Stimulated activated naive B cell treated with anti-CD40 and anti-IgM and Interleukin-4, amounts not matched to agents 10 μg/mL and 1 μg/mL and 100 μg/mL, for 72 hours (primary cell): ENCODE measurements at places on chromosomes 7 and 10.

- DNase-seq = no peak
Measured at GRCh38 chr7:141671705-141672496, 30.1 kb downstream of the DENND11 start.

- no peak for DNase-seq
Measured at GRCh38 chr10:44307691-44308090, 77.2 kb downstream of the CXCL12 start.

DNA sequence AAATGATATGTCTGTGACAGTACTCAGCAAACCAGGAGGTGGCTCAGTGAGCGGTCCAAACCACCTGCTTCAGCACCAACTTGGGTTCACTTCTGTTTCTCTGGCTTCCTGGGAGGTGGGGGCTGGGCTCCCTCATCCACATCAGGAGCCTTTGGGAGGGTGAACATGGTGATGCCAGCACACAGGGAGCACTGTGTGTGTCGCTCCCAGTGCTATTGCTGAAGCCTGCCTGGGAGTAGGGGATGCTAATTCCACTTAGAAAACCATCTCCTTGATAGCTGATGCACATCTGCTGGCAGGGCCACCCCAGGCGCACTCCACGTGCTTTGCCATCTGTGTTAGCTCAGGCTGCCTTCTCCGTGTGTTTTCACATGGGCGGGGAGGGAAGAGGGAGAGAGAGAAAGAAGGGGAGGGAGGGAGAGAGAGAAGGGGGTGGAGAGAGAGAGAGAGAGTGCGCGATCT is 58.0 kb downstream of the RAMP3 start:
- DNase-seq = no peak

DNA sequence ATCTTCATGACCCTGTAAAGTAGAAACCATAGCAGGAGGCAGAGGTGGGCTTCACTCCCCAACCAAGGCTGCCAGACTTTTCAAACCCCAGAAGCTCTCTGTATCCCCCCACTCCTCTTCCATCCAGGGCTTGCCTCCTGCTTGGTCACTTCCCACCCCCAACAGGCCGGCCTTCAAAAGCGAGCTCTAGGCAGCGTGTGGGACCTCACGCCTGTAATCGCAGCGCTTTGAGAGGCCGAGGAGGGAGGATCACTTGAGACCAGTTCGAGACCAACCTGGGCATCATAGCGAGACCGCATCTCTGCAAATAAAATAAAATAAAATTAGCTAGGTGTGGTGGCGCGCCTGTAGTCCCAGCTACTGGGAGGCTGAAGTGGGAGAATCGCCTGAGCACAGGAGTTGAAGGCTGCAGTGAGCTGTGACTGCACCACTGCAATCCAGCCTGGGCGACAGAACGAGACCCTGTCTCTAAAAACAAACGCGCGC is 743 bp upstream of the POR start:
- no peak for DNase-seq

GRCh38 chr7:98840722-98841121 is 29.1 kb downstream of the TMEM130 start:
- DNase-seq = no peak

DNA sequence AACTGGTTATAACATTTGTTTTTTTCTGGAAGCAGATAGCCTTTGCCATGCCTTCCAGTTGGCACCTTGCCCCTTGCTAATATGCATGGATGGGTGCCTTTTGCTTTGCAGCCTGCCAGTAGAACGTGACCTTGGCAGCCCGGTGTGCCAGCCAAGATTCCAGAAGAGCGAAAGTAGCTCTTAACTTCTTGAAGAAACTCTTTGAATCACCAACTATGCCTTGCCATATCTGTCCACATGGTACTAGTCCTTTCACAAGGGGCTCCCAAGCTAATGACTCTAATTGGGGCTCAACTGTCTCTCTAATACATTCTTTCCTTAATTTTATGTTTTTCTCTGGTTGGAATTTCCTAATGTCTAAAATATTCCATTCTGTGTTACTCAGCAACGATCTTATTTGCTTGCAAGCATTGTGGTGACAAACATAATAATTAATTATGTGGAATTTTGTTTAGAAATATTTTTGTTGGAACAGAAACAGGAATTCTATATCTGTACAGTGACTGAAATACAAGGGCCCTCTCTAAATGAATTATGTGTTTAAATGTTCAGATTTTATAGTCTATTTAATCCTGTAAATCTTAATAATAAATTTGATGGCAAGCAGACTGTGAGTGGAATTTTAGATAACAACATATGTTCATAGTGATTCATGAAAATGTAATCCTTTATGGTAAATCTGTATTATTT is 45.8 kb downstream of the HDAC9 start:
- DNase-seq = no peak
